ENCODE measurements at places on chromosomes 13 and 19.

- DNase-seq, result peak; percentile 76
Observed at GRCh38 chr19:10424011-10424637, 3.8 kb downstream of the PDE4A start.

GRCh38 chr13:35473802-35474201 lies 2.7 kb downstream of the MAB21L1 start:
- DNase-seq, result no peak

GRCh38 chr13:33016414-33017322 lies at the start of gene KL:
Gene KL, plus strand, starts transcription at chr13:33016423. Its CDS starts 18 bp downstream, at chr13:33016441.
- DNase-seq, result peak; percentile 27

DNA sequence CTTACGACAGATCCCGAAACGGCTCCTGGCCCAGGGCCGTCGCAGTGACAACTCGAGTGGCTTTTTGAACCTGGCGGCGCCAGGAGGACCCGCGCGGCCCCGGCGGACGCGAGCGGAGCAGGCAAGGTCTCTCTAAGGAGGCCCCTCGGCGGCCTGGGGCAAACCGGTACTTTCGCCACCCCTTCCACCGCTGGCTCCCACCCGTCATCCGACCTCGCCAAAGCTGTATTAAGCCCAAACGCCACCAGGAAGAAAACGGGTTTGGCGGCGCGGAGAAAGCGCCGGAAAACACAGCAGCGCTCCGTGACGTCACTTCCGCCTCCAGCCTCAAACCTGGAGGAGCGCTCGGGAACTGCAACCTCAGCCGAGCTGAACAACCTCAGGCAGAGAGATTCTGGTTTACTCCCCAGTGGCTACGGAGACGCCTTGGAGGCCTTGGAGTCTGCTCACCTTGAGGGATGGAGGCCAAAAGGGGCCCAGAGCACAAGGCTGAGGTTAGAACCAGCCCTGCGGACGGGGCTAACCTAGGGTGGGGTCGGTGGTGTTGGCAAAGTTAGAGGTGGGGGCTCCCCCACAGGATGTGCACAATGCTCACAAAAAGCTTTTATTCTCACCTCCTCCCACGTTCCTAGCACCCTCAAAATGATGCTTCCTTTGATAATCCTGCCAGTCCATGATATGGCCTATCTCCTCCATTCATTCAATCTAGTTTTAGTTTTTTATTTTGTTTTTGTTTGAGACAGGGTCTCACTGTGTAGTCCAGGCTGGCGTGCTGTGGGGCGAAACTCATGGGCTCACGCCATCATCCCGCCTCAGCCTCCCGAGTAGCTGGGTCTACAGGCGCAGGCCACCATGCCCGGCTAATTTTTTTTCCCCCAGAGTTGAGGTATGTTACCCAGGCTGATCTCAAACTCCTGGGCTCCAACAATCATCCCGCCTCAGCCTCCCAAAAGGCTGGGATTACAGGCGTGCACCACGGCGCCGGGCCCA lies at the start of gene ZNF266:
ZNF266 (minus strand) TSS at position 295 of the 990 bp plus-strand sequence. CDS start 15,484 bp downstream, outside the sequence.
- peak; percentile 92 for DNase-seq

GRCh38 chr13:112159575-112160547 lies 92.9 kb downstream of the SOX1 start:
- DNase-seq, result no peak

GRCh38 chr13:93388701-93389100 lies 162.1 kb downstream of the GPC6 start:
- DNase-seq, result no peak

GRCh38 chr13:28355822-28356371 lies 139.0 kb downstream of the FLT1 start:
- DNase-seq, result peak; percentile 11

- no peak for DNase-seq
Observed at GRCh38 chr19:45739498-45740439, 6.5 kb downstream of the MEIOSIN start.

- DNase-seq, result peak; percentile 74
Observed at GRCh38 chr19:4815426-4816201, 15.9 kb downstream of the TICAM1 start.

DNA sequence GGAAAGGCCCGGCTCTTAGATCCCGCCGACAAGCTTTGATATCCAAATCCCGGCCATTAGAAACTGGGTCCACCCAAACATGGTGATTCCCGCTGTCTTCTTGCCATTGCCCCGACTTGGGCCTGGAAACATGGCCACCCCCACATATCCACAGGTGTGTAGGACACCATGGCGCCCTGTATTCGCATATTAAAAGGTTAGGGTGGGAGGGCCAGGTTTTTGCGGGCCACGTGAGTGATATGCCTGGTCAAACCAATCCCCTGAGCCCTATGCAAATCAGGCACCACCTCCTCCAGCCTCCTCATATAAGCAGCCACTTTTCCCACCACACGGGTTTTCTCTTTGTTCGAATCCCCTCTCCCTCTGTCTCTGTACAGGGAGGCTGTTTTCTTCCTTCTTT lies 766.4 kb downstream of the UQCRFS1 start:
- no peak for DNase-seq

Measured in activated naive CD8-positive, alpha-beta T cell treated with anti-CD3 and anti-CD28 coated beads for 36 hours (primary cell).